Breast epithelium (tissue), 4 donors: ENCODE measurements at places on chromosomes 7 and 10.
A peak's percentile ranks its signal among the peaks of the same experiment; 100 is the strongest.

- no peak for DNase-seq
- no peak overlapping the region for H3K27ac ChIP-seq
- no peaks in the 10 kb centered on the region for H3K4me1 ChIP-seq
- H3K27me3 ChIP-seq = no peaks in the 10 kb centered on the region
- no peaks in the 10 kb centered on the region for H3K36me3 ChIP-seq
- no peak overlapping the region for H3K4me3 ChIP-seq
Measured at GRCh38 chr10:83248106-83248631, 891.1 kb upstream of the GHITM start.

GRCh38 chr7:115009139-115009538 is 87.2 kb downstream of the MDFIC start:
- H3K4me3 ChIP-seq = no peak overlapping the region
- no peak for DNase-seq
- H3K27ac ChIP-seq = no peak overlapping the region
- H3K4me1 ChIP-seq = no peaks in the 10 kb centered on the region
- no peaks in the 10 kb centered on the region for H3K27me3 ChIP-seq
- no peaks in the 10 kb centered on the region for H3K36me3 ChIP-seq

GRCh38 chr7:25002786-25003185 is 22.8 kb upstream of the OSBPL3 start:
- H3K4me3 ChIP-seq = no peak overlapping the region
- no peaks in the 10 kb centered on the region for H3K4me1 ChIP-seq
- DNase-seq = no peak
- H3K27ac ChIP-seq = no peak overlapping the region
- H3K36me3 ChIP-seq = no peaks in the 10 kb centered on the region
- no peaks in the 10 kb centered on the region for H3K27me3 ChIP-seq

DNA sequence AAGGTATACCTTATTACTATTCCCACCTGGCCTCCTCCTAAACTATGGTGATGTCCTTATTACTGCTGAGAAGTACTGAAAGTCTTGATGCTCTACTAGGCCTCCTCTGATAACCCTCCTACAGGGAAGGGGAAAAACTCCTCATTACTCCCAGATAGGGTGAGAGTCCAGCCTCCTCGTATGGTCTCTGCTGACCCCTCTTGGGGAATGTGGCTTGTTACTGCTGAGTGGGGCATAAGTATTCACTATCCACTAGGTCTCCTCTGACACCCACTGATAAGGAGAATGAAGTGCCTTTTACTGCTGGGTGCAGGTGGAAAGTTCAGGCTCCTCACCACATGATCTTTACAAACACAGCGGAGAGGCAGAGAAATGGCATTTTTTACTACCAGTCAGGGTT is 222.9 kb downstream of the CHRM2 start:
- H3K4me3 ChIP-seq = no peak overlapping the region
- no peaks in the 10 kb centered on the region for H3K36me3 ChIP-seq
- H3K27ac ChIP-seq = no peak overlapping the region
- no peak for DNase-seq
- H3K4me1 ChIP-seq = no peaks in the 10 kb centered on the region

GRCh38 chr7:46606761-46607160 is 685.7 kb upstream of the IGFBP3 start:
- no peaks in the 10 kb centered on the region for H3K36me3 ChIP-seq
- no peak overlapping the region for H3K27ac ChIP-seq
- H3K4me3 ChIP-seq = no peak overlapping the region
- no peaks in the 10 kb centered on the region for H3K27me3 ChIP-seq

DNA sequence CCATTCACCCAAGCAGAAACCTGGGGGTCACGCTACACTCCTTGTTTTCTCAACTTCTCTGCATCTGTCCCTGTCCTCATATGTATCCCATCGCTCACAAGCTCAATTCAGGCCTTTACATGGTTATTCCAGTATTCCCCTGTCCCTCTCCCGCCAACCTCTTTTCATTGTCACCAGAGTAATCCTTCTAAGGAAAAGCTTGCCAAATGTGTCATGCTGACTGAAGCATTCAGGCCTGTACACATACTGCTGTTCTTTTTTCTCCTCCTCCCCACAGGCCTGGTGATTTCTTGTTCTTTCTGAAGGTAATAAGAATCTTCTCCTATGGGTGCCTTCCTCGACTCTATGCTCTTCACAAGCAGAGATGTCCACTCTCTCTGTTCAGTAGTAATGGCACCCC is 282.2 kb downstream of the PHTF2 start:
- no peaks in the 10 kb centered on the region for H3K4me1 ChIP-seq
- H3K27ac ChIP-seq = no peak overlapping the region
- no peak for DNase-seq
- no peaks in the 10 kb centered on the region for H3K36me3 ChIP-seq
- H3K4me3 ChIP-seq = no peak overlapping the region
- H3K27me3 ChIP-seq = no peaks in the 10 kb centered on the region

DNA sequence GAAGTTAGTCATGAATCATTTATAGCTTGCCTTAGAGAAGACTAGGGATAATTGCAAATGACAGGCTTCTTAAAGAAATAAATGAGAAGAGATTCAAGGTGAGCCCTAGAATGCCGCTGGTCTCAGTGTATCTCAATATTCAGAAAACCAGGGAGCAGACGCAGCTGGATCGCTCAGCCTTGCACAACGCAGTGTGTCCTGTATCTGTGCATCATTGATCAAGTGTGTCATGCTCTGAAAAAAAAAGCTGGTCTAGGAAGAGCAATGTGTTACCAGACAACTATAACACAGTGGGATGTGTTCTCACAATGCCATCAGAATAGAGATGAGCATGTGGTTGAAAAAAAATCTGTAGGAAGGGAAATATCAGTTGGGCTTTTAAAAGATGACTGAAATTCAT is 230.1 kb downstream of the CALN1 start:
- no peaks in the 10 kb centered on the region for H3K36me3 ChIP-seq
- no peaks in the 10 kb centered on the region for H3K4me1 ChIP-seq
- no peak overlapping the region for H3K4me3 ChIP-seq
- no peaks in the 10 kb centered on the region for H3K27me3 ChIP-seq
- no peak for DNase-seq
- H3K27ac ChIP-seq = no peak overlapping the region

DNA sequence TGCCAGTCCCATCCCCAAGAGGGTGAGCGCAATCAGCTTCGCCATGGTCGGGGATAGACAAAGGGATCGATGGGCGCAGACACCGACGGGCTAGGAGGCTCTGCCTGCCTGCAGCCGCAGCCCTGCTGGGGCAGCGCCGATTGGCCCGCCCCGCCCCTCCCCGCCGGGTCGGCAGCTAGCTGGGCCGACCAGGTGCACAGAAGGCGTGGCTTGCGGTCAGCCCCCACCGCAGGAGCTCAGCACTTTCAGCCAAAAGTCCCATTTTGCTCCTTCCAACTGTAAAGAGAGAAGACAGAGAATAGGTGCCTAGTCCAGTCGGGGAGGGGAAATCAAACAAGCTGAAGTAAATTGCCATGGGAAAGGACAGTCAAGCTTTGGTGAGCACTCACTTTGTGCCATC is at the start of gene PON1:
Gene PON1, minus strand, starts transcription at position 102 of the 400 bp plus-strand sequence. Its CDS starts 57 bp downstream, at position 45.
- no peak for DNase-seq
- H3K4me1 ChIP-seq = no peaks in the 10 kb centered on the region

- no peak overlapping the region for H3K4me3 ChIP-seq
- H3K27ac ChIP-seq = no peak overlapping the region
- H3K27me3 ChIP-seq = no peaks in the 10 kb centered on the region
- H3K36me3 ChIP-seq = no peaks in the 10 kb centered on the region
- H3K4me1 ChIP-seq = no peaks in the 10 kb centered on the region
Measured at GRCh38 chr7:47813620-47814260, 134.5 kb downstream of the PKD1L1 start.

DNA sequence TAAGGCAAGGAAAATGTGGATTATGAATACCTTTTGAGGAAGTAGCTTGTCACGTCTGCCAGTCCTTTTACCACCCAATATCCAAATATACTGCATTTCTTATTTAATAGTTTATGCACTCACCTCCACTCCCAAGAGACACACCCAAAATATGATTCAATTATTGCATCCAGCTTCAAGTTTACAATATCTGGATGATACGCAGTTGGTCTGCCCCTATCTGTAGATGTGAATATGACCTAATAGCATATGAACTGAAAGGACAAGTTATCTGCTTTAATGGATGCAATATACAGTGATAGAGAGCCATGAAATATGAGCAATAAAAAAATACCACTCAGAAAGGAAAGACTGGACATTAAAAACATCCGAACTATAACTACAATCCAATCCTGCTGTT is 159.4 kb upstream of the MAGI2 start:
- no peaks in the 10 kb centered on the region for H3K4me1 ChIP-seq
- DNase-seq = no peak
- no peak overlapping the region for H3K27ac ChIP-seq
- H3K36me3 ChIP-seq = no peaks in the 10 kb centered on the region
- H3K27me3 ChIP-seq = no peaks in the 10 kb centered on the region
- no peak overlapping the region for H3K4me3 ChIP-seq

- H3K27ac ChIP-seq = peak overlapping the region; percentile 71
- peaks cover 8% of the 10 kb centered on the region for H3K4me1 ChIP-seq
- DNase-seq = no peak
- no peaks in the 10 kb centered on the region for H3K27me3 ChIP-seq
- H3K4me3 ChIP-seq = no peak overlapping the region
- no peaks in the 10 kb centered on the region for H3K36me3 ChIP-seq
Measured at GRCh38 chr10:127013691-127014473, 108.7 kb downstream of the DOCK1 start.

- H3K4me1 ChIP-seq = peaks cover 34% of the 10 kb centered on the region
- H3K27ac ChIP-seq = peak overlapping the region; percentile 99
- H3K4me3 ChIP-seq = peak overlapping the region; percentile 97
Measured at GRCh38 chr10:125156739-125157480, 3.5 kb downstream of the CTBP2 start.

- no peaks in the 10 kb centered on the region for H3K36me3 ChIP-seq
- DNase-seq = peak; percentile 28
- H3K4me3 ChIP-seq = no peak overlapping the region
- no peaks in the 10 kb centered on the region for H3K27me3 ChIP-seq
- H3K4me1 ChIP-seq = no peaks in the 10 kb centered on the region
- peak overlapping the region; percentile 19 for H3K27ac ChIP-seq
Measured at GRCh38 chr7:84025332-84025927, 169.2 kb downstream of the SEMA3A start.

- H3K4me1 ChIP-seq = no peaks in the 10 kb centered on the region
- H3K27me3 ChIP-seq = no peaks in the 10 kb centered on the region
- H3K36me3 ChIP-seq = no peaks in the 10 kb centered on the region
- no peak overlapping the region for H3K27ac ChIP-seq
- H3K4me3 ChIP-seq = no peak overlapping the region
Measured at GRCh38 chr7:26782501-26782900, 81.9 kb downstream of the SKAP2 start.

GRCh38 chr10:26199841-26200240 is 16.7 kb upstream of the GAD2 start:
- no peak overlapping the region for H3K27ac ChIP-seq
- H3K27me3 ChIP-seq = no peaks in the 10 kb centered on the region
- H3K4me1 ChIP-seq = no peaks in the 10 kb centered on the region
- DNase-seq = no peak
- H3K36me3 ChIP-seq = no peaks in the 10 kb centered on the region

- DNase-seq = no peak
- no peaks in the 10 kb centered on the region for H3K27me3 ChIP-seq
- no peaks in the 10 kb centered on the region for H3K4me1 ChIP-seq
- H3K4me3 ChIP-seq = no peak overlapping the region
- peaks cover 8% of the 10 kb centered on the region for H3K36me3 ChIP-seq
Measured at GRCh38 chr10:131960631-131961046, 21.1 kb downstream of the BNIP3 start.

DNA sequence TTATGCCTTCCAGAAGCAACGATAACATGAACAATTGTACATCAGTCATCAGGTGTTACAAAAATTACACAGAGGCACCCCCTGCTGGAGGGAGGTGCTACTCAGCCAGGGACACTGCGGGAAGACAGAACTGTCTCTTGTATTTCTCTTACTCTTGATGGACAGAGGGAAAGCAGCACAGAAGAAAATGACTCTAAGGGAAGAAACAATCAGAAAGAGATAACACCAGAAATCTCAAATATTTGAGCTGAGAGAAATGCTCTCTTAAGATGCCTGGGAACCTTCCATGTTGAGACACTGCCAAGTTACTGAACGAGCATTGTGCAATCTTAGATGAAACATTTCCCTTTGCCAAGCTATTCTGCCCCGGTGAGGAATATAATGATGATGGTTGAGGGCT is 227.6 kb upstream of the NPSR1 start:
- no peak overlapping the region for H3K4me3 ChIP-seq
- no peak overlapping the region for H3K27ac ChIP-seq
- no peaks in the 10 kb centered on the region for H3K36me3 ChIP-seq
- no peaks in the 10 kb centered on the region for H3K4me1 ChIP-seq

GRCh38 chr10:72794260-72794659 is 99.3 kb upstream of the OIT3 start:
- H3K27me3 ChIP-seq = no peaks in the 10 kb centered on the region
- H3K4me3 ChIP-seq = no peak overlapping the region
- no peak for DNase-seq
- H3K36me3 ChIP-seq = no peaks in the 10 kb centered on the region
- no peak overlapping the region for H3K27ac ChIP-seq
- no peaks in the 10 kb centered on the region for H3K4me1 ChIP-seq

DNA sequence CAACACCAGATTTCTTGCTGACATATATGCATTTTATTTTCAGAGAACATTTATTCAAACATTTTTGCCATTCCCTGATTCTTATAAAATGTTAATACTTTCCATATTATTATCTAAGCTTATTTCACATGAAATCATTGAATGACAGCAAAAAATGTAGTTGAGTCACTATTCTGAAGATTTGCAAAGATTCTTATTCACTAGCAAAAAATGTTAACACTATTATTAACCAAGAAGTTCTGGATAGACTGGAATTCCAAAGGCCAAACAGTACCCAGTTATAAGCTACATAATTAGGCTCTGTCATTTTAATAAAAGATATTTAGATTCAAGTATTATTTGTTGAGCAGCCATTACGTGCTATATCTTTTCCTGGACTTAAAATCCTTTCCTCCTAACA is 4.3 kb downstream of the GSTO2 start:
- no peak overlapping the region for H3K27ac ChIP-seq
- H3K4me1 ChIP-seq = no peaks in the 10 kb centered on the region
- DNase-seq = no peak

- no peaks in the 10 kb centered on the region for H3K27me3 ChIP-seq
- no peak for DNase-seq
- H3K4me1 ChIP-seq = no peaks in the 10 kb centered on the region
Measured at GRCh38 chr10:119268428-119268827, 61.1 kb downstream of the GRK5 start.

- H3K4me1 ChIP-seq = no peaks in the 10 kb centered on the region
- DNase-seq = no peak
- H3K36me3 ChIP-seq = no peaks in the 10 kb centered on the region
- no peaks in the 10 kb centered on the region for H3K27me3 ChIP-seq
Measured at GRCh38 chr7:134602881-134603451, 43.7 kb upstream of the BPGM start.

GRCh38 chr7:122425731-122426130 is 121.2 kb upstream of the FEZF1 start:
- H3K36me3 ChIP-seq = no peaks in the 10 kb centered on the region
- H3K4me1 ChIP-seq = no peaks in the 10 kb centered on the region
- H3K27me3 ChIP-seq = no peaks in the 10 kb centered on the region
- no peak overlapping the region for H3K27ac ChIP-seq
- DNase-seq = no peak
- no peak overlapping the region for H3K4me3 ChIP-seq
